ENCODE measurements at places on chromosomes 11 and 22.
A peak's percentile ranks its signal among the peaks of the same experiment; 100 is the strongest.

- no peak for DNase-seq
Measured at GRCh38 chr11:28092786-28093185, 15.2 kb downstream of the KIF18A start.

- no peak for DNase-seq
Measured at GRCh38 chr11:15519124-15519791, 404.5 kb downstream of the INSC start.

DNA sequence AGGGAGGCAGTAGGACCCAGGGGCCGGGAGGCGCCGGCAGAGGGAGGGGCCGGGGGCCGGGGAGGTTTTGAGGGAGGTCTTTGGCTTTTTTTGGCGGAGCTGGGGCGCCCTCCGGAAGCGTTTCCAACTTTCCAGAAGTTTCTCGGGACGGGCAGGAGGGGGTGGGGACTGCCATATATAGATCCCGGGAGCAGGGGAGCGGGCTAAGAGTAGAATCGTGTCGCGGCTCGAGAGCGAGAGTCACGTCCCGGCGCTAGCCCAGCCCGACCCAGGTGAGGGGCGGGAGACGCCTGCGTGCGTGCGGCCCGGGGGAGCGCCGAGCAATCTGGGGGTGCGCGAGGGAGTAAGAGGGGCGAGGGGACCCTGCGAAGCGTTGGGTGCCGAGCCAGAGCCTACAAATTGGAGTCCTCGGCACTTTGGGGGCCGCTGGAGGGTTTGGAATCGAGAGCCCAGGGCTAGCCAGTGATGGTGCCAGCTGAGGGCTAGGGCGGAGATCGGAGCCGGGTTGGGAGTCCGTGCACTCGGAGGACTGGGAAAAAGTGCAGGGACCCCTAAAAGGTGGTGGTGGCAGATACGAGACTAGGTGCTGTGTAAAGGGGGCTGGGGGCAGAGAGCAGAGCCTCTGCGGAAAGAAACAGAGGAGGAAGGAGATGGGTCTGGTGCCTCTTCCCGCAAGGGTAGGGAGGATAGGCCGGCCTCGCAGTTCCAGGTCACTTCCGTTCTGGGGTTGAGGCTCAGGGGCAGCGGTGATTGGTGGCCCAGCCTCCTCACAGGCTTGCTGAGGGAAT lies at the start of gene SERPINH1:
TSS of gene SERPINH1 (plus strand) at position 206 of the 788 bp plus-strand sequence. CDS start 4,097 bp downstream, outside the sequence.
- DNase-seq, result peak; percentile 55

DNA sequence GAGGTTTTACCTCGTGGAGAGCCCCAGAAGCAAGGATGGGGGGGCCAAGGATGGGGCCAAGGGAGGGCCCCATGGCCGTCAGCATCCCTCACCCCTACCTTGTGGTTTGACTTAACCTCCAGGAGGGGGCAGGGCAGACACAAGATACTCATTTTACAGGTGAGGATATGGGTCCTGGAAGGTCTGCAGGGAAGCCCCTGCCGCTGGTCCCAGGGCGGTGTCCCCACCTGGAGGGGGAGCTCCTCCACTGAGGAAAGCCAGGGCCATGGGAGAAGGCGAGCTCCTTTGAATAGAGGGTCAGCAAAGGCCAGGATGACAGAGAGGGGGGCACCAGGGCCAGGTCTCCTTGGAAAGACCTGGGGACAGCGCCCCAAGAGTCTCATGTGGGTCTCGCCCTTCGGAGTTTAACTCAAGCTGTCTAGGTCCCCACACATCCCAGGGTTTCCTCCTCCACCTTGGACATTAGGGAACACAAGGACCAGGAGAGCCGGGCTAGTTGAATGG lies 5.9 kb upstream of the ADORA2A start:
- DNase-seq, result no peak

DNA sequence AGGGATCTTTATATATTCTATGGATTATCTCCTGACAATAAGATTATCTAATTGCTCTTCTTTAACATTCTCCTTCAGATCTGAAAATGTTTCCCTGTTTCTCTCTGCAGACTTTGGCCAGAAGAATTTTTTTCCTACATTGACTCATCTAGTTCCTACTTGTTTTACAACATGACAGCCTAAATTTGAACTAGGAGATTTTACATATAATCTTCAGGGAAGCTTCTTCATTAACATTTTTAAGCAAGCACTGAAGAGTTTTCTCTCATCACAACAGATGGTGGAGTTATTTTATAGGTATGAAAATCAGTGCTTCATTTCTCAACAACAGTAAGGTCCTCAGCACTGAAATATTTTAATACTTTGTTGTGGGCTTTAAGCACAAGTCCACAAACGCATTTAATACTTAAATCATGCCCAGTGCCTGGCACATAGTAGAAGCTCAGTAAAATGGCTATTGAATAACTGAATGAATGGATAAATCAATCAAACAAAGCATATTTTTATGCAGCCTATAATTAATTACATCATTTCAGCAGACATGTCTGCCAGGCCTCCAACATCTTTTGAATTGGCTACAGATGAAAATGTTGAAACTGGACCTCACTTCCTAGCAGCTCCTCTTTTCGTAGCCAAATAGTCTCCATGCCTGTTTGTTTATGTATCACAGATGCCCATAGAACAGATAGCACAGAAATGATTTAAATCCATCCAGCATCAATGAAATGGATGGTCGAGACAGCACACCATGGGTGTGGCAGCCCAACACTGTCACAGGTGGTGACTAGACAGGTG lies 117.3 kb upstream of the POU2AF2 start:
- DNase-seq, result no peak

Data from caudate nucleus (tissue), 63 donors.